Activated CD8-positive, alpha-beta memory T cell treated with anti-CD3 and anti-CD28 coated beads, Interleukin-2, amount 50 U/mL, for 48 hours (primary cell): ENCODE measurements at places on chromosomes 2 and 18.

DNA sequence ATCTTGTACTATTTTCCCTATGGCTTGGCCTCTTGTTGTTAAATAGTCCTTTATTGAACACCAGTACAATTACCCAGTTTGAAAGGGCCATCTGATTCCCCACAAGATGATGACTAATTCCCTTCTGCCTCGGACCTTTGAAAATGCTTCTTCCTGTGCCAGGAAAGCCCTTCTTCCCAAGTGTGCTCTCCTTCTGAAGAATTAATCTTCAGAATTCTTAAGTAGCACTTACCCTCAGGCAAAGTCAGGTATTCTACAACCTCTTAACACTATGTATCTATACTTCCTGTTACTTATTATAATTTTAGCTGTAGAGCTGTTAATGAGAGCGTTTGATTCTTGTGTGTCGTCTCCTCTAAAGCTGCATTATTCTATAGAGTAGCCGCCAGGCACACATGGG lies 28.6 kb upstream of the MEX3C start:
- no peak for DNase-seq

- no peak for DNase-seq
Observed at GRCh38 chr2:190695739-190696138, 46.9 kb downstream of the NAB1 start.

- DNase-seq: no peak
Observed at GRCh38 chr18:74249181-74249968, 42.4 kb downstream of the CYB5A start.

DNA sequence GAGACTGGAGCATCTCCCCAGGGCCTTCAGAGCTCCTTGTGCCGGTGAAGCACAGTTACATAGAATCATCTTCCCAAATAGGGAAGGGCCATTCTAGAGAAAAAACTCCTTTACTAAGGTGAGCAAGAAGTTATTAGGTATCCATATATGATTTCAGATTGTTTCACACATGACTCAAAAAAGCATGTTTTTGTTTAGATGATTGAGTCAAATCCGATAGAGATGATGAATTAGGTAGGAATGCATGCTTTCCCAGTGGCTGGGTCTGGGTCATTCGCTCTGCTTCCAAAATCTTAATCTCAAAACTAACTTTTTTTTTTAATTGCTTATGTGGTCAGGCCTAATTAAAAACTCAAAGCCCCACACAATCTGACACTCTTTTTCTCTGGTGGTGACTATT lies 3.8 kb downstream of the NT5C1B start:
- DNase-seq: no peak

GRCh38 chr2:26494891-26495290 lies 17.0 kb upstream of the OTOF start:
- DNase-seq: no peak

DNA sequence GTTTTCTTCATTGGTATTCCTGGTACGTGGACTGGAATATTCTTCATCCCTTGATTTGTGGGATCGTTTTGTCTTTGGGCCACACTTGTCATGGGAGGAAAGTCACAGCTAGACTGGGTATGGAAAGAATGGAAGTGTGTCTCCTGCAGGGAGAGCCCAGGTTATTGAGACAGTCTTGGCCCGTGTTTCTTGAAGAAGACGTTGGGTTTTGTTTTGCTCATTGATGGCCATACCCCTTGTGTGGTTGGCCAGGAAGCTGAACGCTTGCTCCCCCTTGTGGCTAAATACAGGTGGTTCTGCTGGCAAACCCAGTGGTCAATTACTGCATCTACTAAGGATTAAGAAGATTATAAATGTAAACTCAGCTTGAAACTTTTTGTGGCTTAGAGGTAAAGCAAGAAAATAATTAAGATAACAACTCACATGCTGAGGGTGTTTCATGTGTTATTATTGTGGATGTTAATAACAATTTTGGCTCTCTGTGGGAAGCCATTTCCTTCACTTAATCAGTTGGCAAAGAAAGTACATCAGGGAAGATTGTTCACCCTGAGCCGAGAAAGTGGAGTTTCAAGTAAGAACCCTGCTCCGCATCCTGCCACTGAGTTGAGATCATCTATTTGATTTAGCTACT lies 91.8 kb downstream of the NEDD4L start:
- peak; percentile 67 for DNase-seq

DNA sequence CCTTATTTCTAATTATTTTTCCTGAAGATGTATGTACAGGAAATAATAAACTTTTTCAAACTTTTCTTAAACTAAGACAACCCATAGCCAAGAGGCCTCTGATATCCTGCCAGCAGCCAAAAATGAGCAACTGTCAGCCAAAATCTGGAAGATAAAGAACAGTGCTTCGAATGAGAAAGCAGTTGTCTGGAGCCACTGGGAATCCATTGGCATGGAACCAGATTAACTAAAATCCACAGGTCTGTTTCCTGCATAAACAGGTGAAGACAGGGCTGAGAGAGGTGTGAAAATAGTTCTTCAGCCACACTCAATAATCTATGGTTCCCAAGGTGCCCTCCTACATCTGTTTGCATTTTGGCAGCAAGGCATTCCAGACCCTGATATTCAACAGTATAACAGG lies 1076.7 kb upstream of the PIK3C3 start:
- DNase-seq: no peak

DNA sequence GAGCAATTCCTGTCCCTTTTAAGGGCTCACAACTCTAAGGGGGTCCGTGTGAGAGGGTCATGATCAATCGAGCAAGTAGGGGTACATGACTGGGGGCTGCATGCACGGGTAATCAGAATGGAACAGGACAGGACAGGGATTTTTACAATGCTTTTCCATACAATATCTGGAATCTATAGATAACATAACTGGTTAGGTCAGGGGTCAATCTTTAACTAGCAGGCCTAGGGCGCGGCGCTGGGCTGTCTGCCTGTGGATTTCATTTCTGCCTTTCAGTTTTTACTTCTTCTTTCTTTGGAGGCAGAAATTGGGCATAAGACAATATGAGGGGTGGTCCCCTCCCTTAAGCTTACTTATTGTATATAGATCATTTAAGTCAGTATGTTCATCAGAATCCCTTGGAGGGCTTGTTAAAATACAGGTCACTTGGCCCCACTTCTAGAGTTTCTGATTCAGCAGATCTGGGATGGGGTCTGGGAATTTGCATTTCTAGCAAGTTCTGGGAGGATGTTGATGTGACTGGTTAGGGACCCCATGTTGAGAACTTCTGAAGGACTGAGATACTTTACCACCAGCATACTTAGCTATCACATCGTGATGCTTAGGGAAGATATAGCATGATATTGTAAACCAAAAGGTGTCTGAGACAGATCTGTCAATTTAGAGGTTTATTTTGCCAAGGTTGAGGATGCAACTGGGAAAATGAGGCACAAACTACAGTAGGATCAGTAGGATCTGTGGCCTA lies 2.8 kb upstream of the INPP4A start:
- no peak for DNase-seq

DNA sequence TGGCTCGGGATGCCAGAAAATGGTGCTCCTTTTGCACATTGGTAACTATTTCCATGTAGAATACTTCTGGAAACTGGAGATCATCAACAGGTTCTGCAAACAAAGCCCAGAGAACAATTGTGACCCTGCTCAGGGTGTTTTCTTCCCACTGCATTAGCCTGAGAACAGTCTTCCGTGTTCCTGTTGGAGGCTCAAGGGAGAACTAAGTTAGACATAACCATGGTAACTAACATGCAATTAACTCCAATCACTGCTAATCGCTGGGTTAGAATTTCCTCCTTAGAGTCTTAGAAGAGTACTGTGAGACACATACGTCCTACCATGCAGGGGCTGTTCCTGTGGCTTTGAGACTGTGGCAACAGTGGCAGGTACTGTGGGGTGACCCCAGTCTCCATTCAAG lies 36.0 kb upstream of the PDIA6 start:
- DNase-seq: no peak

GRCh38 chr18:70672581-70672980 lies 383.7 kb downstream of the SOCS6 start:
- no peak for DNase-seq
